ENCODE measurements at places on chromosomes 2 and 18.

GRCh38 chr2:151029406-151030157, 232.1 kb downstream of the RBM43 start:
- no peak for DNase-seq

DNA sequence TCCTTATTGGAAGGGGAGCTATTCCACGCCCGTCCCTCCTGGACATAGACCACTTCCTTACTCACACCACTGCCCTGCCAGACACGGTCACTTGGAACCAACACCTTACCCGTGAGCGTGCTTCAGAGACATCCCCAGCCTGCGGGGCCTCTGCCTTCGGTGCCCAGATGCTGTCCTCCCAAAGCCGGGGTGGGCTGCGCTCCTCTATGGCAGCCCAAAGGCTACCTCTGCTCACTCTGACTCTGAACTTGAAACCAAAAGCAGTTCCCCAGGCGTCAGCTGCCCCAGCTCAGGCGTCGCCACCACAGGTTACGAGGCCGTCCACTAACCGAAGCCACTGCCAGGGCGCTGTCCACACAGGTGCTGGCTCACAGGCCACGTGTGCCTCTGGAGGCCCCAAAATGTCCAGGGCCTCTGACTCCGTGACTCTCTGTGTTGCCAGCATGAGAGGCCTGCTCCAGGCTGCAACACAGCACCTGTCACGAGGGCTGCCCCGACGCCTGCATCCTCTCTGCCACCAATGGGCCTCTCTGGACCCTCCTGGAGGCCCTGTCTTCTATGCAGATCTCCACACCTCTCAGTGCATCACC, 23.8 kb downstream of the HDAC4 start:
- no peak for DNase-seq

DNA sequence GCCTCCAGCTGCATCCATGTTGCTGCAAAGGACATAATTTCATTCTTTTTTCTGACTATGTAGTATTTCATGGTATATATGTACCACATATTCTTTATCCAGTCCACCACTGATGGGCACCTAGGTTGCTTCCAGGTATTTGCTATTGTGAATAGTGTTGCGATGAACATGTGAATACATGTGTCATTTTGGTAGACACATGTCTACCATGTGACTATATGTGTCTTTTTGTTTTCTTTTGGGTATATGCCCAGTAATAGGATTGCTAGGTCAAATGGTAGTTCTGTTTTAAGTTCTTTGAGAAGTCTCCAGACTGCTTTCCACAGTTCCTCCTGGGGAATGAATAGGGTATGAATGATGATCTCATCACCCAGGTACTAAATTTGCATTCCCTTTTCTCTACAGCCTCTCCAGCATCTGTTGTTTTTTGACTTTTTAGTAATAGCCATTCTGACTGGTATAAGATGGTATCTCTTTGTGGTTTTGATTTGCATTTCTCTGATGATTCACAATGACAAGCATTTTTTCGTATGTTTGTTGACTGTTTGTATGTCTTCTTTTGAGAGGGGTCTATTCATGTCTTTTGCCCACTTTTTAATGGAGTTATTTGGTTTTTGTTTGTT, 35.6 kb upstream of the FEZ2 start:
- DNase-seq: no peak

GRCh38 chr2:40240070-40240469, 211.8 kb downstream of the SLC8A1 start:
- DNase-seq: peak; percentile 7

GRCh38 chr2:105701042-105701441, 43.7 kb upstream of the NCK2 start:
- no peak for DNase-seq

- no peak for DNase-seq
Observed at GRCh38 chr2:155377266-155377680, 678.8 kb downstream of the KCNJ3 start.

DNA sequence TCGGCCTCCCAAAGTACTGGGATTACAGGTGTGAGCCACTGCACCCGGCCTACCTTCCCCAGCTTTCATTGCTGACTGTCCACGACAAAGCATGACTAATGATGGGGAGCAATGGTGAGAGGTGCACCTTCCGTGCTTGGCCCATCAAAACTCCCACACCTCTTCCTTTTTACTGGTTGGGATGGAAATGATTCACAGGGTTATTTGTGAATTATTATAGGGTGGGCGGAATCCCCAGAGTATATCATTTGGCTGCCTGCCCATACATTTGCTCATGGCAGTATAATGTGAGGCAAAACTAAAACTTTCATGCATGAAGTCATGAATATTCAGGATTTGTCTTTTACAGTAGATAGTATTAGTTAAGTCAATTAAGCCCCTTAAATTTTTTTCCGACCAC, 334.2 kb upstream of the NETO1 start:
- DNase-seq: no peak

DNA sequence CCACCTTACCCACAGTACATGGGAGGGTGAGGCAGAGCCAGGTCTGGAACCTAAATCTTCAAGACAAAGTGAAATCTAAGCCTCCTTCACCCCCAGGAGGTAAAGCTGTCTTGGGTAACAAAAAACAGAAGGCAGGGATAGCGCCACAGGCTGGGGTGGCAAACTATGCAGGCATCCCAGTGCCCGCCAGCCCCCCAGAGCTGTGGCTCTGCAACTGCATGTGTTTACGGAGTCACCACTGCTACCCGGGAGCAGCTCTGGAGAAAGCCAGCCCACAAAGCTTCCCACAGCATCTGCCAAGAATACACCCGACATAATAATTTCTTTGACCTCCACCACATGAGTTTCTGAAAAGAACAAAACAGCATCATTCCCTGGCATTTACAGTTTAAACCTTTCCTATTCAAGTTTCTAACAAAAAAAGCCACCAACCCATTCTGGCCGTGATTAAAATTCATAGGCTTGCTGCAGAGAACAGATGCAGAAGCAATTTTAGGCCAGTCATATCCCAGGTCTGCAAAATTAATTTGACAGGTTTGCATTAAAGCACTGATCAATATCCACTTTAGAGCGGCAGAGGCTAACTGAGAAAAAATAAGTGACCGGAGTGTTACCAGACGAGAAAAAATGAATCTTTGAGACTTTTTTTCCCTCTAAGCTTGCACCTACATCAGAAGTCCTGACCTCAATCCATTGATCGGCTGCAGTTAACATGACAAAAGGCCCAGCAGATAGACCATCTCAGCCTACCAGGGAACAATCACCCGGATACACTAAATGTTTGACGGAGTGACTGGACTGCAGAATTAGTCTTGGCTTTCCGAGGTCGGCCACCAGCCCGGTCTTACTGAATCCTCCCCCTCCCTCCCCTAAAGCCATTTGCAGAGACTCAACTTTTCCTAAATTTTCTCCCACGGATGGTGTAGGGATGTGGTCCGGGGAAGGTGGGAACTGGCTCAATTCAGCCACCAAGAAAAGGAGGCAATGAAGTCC, 309.6 kb upstream of the SKOR2 start:
- no peak for DNase-seq
